ENCODE measurements at places on chromosomes 5 and 9.

GRCh38 chr5:43309637-43310036, 3.6 kb downstream of the HMGCS1 start:
- DNase-seq, result no peak

DNA sequence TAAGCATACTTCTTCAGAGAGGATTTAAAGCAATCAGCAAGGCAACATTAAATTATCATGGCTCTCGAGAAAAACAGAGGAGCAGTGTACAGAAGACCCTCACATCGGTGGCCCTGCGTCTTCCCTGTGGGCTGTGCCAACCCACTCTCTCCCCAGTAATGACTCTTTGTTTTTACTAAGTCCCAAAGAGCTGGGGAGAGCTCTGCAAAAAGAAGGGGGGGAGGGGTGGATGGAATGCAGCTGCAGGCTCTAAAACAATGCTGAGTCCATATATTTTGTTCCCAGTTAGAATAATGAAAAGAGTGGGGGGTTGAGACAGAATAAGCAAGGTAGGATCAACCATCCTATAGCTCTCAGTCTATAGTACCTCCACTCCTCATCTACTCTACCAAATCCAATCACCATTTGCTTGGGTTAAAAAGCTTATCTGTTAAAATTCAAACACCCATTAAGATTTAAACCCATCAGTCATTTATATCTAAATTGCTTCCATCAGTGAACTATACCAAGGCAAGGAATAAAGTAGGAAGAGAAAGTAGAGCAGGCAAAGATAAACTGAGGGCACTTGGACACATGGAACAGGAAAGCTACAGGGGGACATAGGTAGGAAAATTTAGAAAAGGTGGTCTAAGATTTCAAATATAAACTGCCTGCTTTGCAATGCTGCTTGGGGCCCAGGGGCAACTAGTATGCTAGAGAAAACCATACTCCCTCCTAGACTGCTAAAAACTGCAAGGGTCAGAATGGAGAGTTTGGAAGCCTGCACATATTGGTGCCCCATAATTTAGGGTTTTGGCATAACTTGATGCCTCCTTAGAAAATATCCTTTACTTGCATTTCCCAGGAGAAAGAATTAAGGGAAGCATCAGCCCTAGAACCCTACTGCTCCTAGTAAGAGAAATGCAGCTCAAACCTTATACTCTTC, 20.6 kb downstream of the ELL2 start:
- DNase-seq, result no peak

GRCh38 chr5:172904643-172905345, 54.4 kb upstream of the RPL26L1 start:
- no peak for DNase-seq

- DNase-seq, result no peak
Observed at GRCh38 chr9:27818348-27818747, 245.1 kb upstream of the C9orf72 start.

GRCh38 chr5:136135536-136135935, 2.9 kb downstream of the SMAD5 start:
- no peak for DNase-seq

- DNase-seq, result peak; percentile 83
Observed at GRCh38 chr9:20621471-20622329, 599 bp downstream of the MLLT3 start.

GRCh38 chr9:124513376-124513994, 6.3 kb upstream of the NR5A1 start:
- DNase-seq, result no peak

DNA sequence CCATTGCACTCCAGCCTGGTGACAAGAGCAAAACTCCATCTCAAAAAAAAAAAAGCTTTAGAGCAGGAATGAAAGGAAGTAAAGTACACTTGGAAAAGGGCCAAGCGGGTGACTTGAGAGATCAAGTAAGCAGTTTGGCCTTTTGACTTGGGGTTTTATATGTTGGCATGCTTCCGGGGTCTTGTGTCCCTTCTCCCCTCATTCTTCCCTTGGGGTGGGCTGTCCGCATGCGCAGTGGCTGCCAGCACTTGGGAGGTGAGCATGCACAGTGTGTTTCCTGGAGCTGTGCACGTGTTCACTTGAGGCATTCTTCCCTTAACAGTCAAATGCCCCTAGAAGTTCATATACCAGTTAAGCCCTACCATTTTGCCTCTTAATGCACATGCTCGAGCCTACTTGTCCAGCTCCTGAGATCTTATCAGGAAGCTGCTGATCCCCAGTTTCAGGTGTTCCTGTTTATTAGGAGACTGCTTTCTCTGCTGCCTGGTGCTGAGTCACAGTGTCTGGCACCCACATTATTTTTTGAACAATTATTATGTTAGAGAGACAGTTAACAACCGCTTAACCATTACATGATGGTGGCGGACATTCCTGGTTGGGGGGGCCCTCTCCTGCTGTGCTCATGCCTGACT, 32.6 kb upstream of the PRRC2B start:
- DNase-seq, result no peak

GRCh38 chr5:4405614-4406219, 734.4 kb upstream of the ADAMTS16 start:
- no peak for DNase-seq

DNA sequence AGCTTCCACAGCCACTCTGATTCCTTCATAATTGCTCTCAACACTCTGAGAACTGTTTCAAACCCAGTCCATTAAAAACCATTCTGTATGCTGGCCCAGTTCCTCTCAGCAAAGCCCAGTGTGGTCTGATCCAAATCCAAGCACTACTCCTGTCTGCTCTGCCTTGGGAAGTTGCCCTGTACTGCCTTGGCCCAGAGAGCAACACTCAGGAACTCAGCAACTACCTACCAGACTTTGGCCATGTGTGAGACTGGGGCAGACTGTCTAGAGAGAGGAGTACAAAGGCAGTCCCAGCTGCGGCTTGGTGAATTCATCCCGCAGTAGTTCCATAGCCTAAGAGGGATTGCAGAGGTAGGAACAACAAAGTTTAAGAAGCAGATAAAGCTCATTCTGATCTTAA, 214.4 kb downstream of the MCTP1 start:
- DNase-seq, result no peak

DNA sequence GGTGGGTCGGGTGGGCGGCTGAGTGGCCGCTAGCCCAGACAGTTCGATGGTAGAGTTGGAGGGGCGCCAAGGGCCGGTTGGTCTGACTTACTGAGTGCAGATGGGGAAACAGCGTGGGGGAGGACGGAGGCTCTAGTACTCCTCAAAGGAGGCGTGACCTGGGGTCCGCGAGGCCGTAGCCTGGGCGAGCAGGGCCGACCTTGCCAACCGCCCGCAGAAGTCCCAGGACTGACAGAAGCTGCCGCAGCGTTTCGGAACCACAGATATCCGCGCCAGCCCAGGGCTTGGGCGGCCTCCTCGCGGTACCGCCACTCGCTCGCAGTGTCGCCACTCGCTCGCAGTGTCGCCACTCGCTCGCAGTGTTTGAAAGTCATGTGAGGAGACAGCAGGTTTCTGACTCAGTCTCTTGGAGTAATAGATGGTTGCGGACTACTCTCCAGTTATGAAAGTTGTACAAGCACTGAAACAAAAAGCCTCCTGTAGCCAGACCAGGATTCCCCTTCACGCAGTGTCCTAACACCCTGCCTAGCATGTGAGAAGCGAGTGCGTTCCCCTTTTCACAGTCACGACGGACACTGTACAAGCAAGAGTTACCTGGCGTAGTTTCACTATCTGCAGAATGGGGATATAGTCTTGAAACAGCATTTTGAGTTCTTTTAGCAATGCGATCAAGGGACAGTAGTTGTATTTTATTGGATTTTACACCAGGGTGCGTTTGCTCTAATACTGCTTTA, 674 bp downstream of the TMEM38B start:
- DNase-seq, result peak; percentile 45

DNA sequence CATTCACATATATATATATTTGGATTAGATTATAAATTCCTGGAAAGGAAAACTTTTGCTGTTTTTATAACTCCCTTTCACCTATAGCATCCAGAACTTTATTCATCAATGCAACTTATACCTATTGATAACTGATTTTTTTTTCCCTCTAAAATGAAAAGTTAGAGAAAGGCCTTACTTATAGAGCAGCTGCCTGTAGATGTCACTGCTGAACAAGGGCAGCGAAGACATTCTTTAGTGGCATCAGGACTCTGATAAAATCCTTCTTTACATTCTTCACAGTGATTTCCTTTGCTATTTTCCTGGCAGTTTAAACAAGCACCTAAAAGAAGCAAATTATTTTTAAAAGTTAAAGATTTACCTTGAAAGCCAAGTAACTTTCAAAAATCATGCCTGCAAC, 32.3 kb upstream of the CDK5RAP2 start:
- DNase-seq, result no peak

DNA sequence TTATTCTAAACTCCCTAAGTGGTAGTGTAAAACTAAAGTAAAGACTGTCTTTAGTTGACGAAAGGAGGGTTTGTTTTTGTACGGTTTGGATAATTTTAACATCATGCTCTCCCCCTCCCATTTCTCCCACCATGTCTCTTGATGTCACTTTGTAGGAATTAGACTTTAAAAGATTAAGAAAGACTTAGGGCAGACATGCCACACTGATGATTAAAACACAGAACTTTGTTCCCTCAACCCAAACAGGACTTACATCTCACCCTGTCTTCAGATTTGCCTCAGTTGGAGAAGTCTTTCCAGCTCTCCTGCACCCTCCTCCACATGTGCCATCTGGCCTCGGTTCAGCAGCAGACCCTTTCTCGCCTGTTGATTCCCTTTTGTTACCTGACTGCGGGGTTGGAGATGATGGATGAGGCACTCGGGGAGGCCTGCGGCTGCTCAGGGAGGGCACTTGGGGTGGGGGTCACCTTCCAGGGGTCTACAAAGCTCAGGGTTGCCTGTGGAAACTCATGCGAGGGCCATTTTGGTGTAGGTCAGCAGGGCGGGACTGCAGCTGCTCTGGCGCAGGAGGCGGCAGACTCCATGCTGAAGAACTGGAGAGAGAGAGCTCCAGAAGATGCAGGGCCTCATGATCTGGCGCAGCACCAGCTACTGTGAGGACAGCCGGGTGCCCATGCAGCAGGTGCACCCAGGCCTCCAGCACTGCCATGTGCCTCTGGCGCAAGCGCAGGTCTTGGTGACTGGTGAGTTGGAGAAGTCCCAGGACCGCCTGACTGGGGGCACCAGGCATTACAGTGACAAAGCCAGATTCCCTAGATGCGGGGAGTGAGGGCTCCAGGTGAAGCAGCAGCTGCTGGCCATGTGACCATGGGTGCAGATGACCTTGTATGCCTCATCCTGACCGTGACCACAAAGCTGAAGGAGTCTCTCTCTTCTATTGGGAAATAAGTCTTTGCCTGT, 24.5 kb upstream of the EXOC3 start:
- DNase-seq, result no peak

- DNase-seq, result no peak
Observed at GRCh38 chr5:169943026-169943425, 37.3 kb downstream of the INSYN2B start.

GRCh38 chr5:154868702-154869101, 10.3 kb downstream of the CNOT8 start:
- DNase-seq, result no peak

- DNase-seq, result peak; percentile 81
Observed at GRCh38 chr5:181207214-181207959, 2.4 kb upstream of the TRIM7 start.

- no peak for DNase-seq
Observed at GRCh38 chr9:38144421-38144820, 75.4 kb upstream of the SHB start.

DNA sequence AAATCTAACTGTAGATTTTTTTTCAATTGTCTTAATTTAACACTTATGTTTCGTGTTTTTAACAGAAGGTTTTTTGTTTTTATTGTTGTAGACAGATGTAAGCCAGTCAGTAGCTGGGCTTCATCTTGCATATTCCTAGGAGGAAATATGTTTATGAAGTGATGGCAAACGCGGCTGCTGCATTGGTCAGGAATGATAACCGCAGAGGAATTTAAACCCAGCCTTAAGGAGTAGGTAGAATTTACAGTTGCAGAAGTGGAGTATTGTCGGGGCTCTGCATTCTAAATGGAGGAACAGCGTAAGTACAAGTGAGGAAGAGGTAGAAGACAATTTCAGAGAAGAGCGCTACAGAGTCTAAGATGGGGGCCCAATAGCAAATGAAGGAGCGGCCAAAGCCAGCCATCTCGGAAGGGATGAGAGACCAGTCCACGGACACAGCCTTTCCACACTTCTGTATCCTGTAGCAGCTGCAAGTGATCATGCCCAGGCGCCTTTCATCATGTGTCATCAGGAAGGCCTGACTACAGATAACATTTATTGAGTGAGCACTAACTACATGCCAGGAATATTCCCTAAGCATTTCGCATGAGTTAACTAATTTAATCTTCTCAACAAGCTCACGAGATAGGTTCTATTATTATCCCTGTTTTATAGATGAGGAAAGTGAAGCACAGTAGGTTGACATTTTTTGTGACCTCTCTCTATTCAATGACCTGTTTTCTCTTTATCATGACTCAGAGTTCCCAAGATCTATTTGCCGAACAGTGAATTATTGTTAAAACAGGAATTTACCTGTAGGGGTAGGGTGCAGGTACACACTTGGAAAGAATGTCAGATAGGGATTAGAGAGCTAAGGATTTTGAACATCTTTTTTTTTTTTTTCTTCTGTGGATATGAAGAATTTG, 38.1 kb downstream of the CMYA5 start:
- no peak for DNase-seq

DNA sequence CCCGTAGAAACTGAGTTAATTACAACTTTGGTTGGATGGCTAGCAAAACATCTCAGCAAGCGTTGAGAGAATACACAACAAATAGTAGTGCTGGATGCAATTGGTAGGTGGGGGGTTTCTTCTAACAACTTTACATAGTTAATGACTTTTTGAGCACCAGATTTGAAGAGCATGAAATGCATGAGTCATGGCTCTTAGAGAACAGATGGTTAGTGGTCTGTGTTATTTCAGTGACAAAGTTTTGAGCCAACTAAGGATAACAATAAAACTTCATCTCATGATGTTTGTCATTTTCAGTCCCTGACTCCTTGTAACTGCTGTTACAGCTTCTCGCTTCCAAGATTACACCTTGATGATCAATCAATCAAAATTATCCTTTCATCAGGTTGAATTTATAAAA, 399.0 kb upstream of the BRINP1 start:
- DNase-seq, result no peak

DNA sequence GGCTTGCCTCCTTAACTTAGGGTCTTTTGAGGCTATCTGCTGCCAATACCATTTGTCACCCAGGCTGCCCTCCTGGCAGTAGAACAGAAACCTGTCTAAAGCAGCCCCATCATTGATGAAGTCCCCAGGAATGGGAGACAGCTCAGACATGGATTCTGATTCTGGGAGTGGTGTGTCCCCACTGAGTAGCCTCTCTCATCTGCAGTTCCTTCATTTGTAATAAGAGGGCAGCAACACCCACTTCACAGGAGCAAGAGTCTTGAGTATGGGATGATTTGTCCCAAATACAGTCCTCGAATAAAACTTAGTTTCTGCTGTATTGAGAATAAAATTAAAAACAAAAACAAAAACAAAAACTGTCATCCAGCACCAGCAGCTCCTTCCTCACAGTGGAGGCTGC, 167.6 kb downstream of the ASTN2 start:
- no peak for DNase-seq

DNA sequence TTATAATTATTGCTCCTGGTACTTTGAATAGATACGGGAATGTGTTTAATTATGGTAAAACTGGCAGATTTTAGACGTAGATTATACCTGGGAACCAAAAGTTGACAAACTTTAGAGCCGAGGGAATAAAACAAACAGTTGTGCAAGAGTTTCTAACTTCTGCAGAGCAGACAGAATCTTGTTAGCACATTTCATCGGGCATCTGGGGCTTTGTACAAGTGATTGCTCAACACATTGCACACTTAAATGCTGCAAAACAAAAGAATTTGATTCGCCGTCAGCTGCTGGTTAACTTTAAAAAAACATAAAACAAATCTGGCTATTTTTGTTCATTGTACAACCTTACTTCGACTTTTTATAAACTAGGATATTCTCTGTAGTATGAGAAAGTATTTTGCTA, 398.1 kb downstream of the MAN2A1 start:
- DNase-seq, result no peak
